ENCODE measurements at places on chromosomes 1 and 21. TPM values are rescaled to one million over a fixed set of nuclear protein-coding genes. Genes with fewer than 3 reads are reported as not detected.

DNA sequence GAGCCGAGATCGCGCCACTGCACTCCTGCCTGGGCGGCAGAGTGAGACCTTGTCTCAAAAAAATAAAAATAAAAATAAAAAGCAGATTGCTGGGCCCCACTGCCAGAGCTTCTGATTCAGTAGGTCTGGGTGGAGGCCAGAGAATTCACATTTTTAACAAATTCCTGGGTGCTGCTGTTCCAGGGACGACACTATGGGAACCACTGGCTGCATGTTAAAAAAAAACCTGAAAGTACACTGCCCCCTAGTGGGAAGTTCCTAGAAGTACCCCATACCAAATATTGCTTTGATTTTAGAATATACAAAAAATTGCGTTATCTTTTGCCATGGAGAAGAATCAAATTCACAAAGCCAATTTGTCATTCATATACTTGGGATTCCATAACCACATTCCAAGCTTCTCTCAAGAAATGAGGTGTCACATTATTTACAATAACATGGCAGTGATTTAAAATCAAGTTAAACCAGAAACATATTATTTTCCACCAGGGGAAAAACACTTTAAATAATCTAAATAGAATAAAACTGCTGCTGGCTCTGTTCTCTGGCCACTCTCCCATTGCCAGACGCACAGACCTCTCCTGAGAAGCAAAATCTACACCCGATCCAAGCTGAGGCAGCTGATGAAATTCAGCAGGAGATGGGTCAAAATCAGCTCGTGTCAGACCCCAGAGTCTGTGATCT is 27.4 kb downstream of the SYF2 start:
- DNase-seq = peak; percentile 55

- no peak for DNase-seq
Observed at GRCh38 chr1:229075716-229076115, 195.2 kb upstream of the RAB4A start.

DNA sequence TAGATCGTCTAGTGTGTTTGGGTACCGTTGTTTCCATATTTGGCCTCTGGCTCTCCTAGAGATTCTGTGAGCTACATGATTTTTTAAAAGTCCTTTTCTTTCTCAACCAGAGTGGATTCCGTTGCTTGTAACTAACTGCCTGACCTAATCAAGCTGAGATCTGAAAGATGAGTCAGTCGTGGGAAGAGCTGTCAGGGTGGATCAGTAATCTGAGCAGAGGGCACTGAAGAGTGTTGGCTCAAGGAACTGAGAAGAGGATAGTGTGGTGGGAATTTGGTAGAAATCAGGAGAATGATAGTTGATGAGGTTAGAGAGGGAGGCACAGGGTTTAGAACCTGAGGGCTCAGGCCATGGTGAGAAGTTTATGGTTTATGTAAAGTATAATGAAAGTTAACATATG is 52.2 kb downstream of the TRAF5 start:
- DNase-seq = peak; percentile 78

RXFP4 gene
- total RNA-seq = not detected

LENEP gene
- total RNA-seq = not detected

DNA sequence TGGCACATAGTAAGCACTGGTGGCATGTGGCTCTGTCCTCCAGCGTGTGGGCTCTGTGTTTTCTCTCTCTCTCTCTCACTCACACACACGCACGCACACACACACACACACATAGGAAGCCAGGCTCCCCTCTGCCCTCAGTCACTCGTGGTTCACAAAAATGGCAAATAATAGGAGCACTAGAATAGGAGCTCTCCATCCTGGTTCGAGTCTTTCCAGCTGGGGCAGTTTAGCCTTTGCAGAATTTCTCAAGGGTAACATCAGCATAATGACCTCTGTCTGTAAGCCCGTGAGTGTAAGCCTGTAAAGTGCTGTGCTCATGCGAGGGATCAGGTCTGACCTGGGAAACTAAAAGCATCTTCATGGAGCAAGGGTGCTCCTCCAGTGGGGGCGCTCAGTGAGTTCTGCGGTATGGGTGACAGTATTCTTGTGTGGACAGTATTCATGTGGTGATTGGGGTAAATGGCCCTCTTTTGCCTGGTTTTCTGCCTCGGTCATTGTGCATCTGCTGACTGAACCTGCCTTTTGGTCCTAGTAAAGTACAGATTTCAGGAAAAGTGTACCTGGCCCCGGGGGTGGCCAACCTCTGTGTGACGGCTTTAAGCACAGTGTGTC is 842 bp upstream of the ZC3H12A start:
- no peak for DNase-seq

GRCh38 chr1:7084232-7084894 is 299.1 kb downstream of the CAMTA1 start:
- no peak for DNase-seq

Data from M059J (cell line).